Activated T-helper 1 cell treated with anti-CD3 and anti-CD28 coated beads, Interleukin-12 subunit alpha, Interleukin-12 subunit beta, Interleukin-2, Interleukin-4 antibody, amounts not matched to agents 30 ng/mL and 10 ng/mL and 1 ng/mL, durations not matched to agents 14 hours and 24 hours and 36 hours (primary cell): ENCODE measurements at places on chromosomes 13 and 19. TPM values are rescaled to one million over a fixed set of nuclear protein-coding genes. Genes with fewer than 3 reads are reported as not detected.

Gene NCR1
- total RNA-seq = not detected in 2 replicates

Gene BLVRB
- total RNA-seq = 6.1 and 8.2 TPM in 2 replicates

Gene ZNF536
- not detected in 2 replicates for total RNA-seq

Gene SACS
- total RNA-seq = 32.1 and 32.4 TPM in 2 replicates

Gene SPRED3
- total RNA-seq = 2.2 and 2.6 TPM in 2 replicates

Gene RAVER1
- 92.5 and 92.8 TPM in 2 replicates for total RNA-seq

Gene SIGLEC12
- total RNA-seq = 0.52 and 0.54 TPM in 2 replicates

Gene APOC1
- total RNA-seq = 1.2 TPM in 1 of 2 replicates, not detected in the other

Gene SUPT5H
- 200 and 203 TPM in 2 replicates for total RNA-seq
